DND-41 (cell line): ENCODE measurements at places on chromosomes 3 and 15.

DNA sequence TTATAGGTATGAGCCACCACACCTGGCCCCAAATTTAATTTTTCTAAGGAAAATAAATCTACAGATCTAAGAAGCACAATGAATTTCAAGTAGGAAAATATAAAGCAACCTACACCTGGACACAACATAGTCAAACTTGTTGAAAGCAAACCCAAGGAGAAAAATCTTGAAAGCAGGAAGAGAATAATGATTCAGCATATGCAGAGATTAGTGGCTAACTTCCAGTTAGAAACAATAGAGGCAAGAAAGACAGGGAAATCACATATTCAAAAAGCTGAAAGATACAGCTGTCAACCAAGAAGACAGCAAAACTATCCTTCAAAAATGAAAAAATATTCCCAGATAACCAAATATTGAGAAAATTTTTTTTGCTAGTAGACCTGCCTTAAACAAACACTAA lies 49.4 kb downstream of the ZNF148 start:
- no peak for DNase-seq

- no peak for DNase-seq
Observed at GRCh38 chr3:64957408-64958198, 269.8 kb upstream of the ADAMTS9 start.

- no peak for DNase-seq
Observed at GRCh38 chr3:186990277-186990676, 60.0 kb downstream of the ST6GAL1 start.

DNA sequence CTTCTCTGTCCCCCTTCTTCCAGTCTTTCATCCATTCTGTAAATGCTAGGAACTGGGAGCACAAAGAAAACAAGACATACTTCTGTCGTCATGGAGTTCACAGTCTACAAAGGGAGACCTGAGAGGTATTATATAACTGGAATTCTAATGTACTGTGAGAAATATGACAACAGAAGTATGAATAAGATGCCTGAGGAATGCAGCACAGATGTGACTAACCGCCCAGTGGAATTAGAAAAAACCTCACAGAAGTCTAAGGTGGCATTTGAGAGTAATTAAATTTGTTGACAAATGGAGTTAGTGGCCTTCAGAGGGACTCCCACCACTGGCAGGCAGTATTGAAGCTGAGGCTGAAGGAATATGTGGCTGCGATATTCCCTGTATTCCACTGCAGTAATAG lies 168.5 kb upstream of the FAM3D start:
- DNase-seq, result no peak

DNA sequence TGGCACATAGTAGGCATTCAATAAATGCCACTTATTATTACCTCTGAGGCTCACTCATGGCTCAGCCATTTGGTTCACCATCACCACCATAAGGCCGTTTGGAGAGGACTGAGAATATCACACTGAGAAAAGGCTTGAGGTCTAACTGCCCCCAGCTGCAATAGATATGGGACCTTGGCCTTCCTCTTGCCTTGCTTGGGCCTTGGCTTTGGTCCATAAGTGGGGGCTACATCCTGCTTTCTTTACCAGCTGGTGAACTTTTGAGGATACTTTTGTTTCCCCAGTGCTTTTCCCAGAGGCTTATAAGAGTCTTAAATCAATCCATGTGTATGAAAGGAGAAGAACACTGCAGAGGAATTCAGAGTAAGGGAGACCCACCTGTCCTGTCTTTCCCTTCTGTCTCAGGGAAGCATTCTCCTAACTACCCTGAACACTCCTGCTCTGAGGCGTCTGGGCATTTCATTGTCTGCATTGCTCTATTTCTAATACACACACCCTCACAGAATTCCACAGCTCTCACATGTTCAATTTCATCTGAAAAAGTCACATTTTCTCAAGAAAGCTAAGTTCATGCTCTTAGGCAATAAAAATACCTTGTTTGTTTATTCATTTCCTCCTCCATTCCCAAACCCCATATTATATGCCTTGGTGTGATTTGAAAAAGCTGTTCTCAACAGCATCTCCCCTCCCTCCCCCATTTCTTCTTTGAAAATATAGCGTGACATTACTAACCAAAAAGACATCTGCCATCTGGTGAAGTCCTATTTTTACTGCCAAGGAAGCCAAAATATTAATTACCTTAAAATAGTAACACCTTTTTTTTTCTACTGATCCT lies 22.5 kb upstream of the KCNMB2 start:
- no peak for DNase-seq
